ENCODE measurements at places on chromosomes 5 and 9.

DNA sequence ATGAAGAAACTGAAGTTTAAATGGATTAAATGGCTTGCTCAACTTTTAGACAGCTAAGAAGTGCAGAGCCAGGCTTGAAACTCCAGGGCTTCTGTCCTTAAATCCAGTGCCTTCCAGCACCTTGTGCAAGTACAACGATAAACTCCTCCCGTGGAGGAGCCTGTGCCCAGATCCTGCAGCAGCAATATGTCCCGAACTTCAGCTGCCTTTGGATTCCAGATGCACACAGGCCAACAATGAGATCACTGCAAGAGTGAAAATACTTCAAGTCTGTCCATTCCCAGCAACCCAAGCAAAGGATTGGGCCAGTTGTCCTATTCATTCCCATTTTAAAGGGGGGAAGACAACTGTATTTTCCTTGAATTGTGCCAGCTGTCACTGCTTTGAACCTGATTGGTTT lies 199.6 kb downstream of the CRB2 start:
- no peak for DNase-seq

GRCh38 chr5:150458802-150459557 lies 9.4 kb upstream of the RPS14 start:
- peak; percentile 95 for DNase-seq

DNA sequence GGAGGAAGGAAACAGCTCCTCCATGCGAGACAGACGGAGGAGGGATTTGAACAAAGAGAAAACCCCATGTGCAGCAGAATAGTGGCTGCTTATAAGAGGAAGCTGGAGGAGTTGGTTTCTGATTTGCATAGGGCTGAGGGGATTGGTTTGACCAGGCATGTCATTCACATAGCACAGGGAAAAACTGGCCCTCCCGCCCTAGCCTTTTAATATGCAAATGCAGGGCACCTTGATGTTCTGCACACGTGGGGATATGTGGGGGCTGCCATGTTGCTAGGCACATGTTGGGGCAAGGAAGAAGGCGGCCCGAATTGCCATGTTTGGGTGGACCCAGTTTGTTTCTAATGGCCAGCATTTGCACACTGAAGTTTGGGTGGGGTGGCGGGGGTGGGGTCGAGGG lies 42.2 kb downstream of the OSMR start:
- DNase-seq: peak; percentile 24

- DNase-seq: no peak
These were observed 49.1 kb upstream of the ANKRD55 start for GRCh38 chr5:56282216-56282615.

DNA sequence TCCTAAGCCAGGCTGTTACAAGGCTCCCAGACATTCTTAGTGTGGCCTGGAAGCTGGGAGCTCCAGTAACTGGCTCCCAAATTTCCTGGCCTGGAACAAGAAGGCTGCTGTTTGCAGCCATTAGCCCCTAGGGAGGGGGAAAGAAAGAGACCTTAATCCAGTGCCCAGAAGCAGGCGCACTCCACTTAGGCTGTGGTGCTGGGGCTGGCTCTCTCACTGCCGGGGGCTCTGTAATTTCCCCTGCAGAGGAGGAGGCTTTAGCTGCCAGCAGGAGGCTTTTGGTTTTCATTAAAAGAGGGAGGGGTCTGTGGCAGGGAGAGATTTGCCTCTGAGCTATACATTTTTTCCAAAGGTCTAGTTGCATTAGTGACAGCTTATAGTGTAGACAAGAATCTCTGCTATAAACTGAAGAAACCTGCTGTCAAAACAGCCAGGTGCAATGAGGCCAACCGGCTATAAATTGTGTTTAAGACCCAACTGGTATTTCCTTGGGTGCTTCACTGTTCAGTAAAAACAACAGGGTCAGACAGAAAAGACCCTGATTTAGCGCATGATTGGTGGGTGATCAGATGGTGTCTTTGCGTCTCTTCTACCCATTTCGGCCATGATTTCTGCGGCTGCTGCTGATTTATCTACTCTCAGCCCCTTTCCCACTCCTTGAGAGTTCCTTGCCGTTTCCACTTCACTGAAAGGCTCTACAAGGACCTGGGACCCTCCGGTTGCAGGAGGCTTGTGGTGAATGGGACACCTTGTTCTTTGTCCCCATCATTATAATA lies 254.6 kb downstream of the AOPEP start:
- peak; percentile 70 for DNase-seq

DNA sequence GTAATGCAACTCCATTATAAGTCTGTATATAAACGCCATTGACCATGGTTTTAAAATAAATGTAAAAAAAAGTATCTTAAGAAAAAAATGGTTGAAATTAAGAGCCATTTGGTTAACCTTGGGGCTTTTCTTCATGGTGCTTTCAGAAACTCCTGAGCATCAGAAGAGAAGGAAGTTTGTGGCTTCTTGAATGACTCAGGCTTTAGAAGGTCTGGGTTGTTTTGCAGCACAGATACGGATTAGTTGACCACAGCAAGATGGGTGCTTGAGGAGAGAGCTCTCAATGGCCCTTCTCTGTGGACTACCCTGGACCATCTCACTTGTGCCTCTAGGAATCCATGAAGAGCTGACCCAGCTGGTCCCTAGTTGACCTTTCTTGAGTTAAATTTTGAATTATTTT lies 189.5 kb downstream of the TMEM38B start:
- DNase-seq: no peak

DNA sequence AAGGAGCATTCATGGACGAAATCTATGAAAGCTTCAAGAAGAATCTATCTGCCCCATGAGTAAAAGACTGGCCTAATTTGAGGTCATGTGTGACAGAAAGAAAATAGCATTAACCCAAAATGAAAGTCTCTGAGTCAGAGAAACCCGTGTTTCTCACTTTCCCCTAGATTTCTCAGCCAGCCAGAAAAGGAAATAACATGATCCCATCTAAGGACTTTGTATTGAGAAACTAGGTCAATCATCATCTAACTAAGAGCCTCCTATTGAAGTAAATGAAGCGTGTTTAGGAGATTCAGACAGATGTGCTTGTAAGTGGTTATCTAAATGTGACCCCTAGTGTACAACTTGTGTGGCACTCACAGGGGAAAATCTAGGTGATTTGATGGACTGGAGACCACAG lies 77.3 kb upstream of the ZNF366 start:
- DNase-seq: no peak

DNA sequence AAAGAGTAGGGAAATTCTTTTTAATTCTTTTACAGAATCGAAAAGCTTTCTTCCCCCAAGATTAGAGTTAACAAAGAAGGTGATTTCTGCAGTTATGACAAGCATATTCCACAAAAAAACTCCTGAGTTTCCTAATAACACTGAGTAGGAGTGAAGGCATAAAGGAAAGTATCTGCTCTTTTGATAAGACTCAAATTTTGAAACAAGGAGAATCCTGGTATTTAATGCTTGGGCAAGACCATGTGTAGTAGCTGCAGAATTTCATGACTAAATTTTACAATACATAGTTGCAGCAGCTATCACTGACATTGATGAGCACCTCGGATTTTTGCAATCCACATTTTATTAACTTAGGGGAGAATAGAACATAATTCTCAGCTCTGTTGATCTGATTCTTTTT lies 92.6 kb downstream of the MARCHF3 start:
- no peak for DNase-seq

DNA sequence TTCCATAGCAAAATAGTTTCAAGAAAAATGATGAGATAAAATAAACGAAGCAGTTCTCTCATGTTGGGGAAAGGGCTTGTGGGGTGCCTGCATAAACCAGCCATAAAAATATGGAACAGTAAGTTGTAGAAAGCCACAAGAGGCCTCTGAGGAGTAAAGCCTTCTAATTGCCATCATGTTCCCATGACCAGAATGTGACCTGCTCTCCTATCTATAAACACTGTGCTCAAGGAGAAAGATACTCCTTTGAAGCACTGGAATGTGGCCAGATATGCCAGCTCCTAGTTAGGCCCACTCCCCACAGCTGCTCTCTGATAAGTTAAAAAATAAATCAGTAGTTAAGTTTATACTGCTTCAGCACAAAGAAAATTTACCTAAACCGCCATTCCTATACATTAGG lies 65.8 kb downstream of the SETX start:
- DNase-seq: no peak

- DNase-seq: no peak
These were observed 262.2 kb downstream of the EFNA5 start for GRCh38 chr5:107408564-107408963.

GRCh38 chr5:158619083-158619788 lies 480.5 kb downstream of the EBF1 start:
- DNase-seq: no peak

GRCh38 chr5:95916687-95917085 lies 45.0 kb downstream of the ELL2 start:
- no peak for DNase-seq

- no peak for DNase-seq
These were observed 55.1 kb downstream of the ASS1 start for GRCh38 chr9:130499804-130500263.

GRCh38 chr9:113192455-113192854 lies 28.6 kb downstream of the FKBP15 start:
- no peak for DNase-seq

DNA sequence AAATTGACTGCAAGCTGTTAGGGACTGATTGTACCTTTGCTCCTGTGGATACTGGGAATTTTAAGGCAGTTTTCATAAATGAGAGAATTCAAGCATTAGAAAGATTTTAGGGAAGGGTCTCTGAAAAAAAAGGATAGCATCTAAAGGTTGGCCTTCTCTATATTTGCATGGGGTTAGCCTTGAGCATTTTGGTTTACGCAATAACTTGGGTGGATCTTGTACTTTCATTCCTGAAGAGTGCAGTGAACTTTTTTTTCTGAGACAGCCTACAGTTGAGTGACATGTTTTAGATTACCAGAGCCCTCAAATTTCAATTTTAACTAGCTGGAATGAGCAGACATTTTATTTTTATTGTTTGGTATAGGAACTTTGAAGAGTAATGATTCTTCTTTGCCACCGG lies 91.6 kb upstream of the NR3C1 start:
- DNase-seq: no peak

DNA sequence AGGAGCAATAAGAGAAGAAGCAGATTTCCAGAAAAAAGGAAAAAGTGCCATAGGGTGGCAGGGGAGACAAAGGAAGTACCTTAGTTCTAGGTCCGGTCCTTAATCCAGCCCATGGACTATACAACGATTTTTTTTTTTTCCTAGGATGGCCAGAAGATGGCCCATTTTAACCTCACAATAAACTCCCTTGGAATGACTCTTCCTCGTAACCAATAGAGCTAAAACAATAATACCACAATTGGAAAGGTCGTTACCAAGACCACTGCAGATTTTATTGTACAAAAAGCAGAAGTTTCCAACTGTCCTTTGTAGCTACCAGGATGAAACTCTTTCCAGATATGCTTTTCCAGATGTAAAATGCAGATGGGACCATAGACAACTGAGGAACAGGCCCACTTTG lies 34.4 kb upstream of the SSBP2 start:
- DNase-seq: no peak

GRCh38 chr5:157306692-157307471 lies 41.0 kb downstream of the CYFIP2 start:
- no peak for DNase-seq

DNA sequence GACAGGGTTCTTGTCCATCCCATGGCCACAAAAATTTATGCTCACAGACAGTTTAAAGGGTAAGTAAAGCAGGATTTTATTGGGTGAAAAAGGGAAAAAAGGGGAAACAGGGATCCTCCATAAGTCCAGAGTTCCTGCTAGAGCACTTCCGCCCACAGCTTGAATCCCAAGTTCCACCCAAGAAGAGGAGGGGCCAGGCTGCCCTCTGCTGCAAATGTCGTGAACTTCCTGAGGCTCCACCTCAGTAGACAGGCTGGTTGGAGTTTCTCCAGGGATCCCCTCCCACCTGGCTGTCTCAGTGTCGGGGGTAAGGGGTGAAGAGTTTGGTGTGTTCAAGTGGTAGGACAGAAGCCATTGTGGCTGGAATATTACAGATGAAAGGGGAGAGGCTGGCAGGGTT lies 275.0 kb upstream of the SGCD start:
- DNase-seq: peak; percentile 13

DNA sequence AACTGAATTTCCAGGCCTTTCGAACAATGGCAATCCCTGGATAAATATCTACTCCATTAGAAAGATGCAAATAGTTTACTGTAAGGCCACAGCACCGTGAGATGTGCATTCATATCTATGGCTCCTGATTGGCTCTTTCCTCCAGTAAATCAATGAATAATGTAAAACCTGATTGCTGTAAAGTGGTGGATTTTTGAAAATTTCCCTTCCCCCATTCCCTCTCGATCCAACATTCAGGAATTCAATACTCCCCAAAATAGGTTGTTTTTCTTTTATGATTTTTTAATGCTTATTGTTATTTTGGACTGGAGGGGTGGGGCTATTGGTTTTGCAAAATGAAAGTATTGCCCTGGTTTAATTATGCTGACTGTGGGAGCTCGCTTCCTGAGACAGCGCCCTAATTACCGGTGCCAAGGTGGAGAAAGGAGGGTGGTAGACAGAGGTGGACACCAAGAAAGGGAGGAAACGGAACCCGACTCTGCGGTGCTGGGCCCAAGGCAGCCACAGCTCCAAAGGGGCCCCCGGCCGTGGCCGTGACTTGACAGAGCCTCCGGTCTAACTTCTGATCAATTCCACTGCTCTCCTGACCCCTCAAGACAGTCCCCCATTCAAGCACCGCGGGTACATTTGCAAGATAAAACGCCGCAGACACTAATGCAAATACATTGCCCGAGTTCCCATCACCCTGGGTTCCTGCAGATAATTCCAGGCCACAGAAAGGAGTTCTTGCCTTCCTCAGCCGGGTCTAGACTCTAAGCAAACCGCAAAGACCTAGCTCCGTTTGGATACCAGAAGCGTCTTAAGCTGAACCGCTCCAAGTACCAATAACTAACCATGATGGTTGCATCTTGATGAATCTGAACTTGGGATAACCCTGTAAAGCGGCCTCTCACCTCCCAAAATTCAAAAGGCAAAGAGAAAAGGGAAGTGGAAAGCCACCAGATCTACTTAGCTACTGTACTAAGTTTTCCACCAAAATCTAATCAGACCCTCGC lies 211.2 kb downstream of the MEF2C start:
- peak; percentile 88 for DNase-seq

- DNase-seq: no peak
These were observed 26.0 kb upstream of the SUSD3 start for GRCh38 chr9:93032545-93032944.

- DNase-seq: no peak
These were observed 141.5 kb downstream of the RMI1 start for GRCh38 chr9:84121991-84122523.

DNA sequence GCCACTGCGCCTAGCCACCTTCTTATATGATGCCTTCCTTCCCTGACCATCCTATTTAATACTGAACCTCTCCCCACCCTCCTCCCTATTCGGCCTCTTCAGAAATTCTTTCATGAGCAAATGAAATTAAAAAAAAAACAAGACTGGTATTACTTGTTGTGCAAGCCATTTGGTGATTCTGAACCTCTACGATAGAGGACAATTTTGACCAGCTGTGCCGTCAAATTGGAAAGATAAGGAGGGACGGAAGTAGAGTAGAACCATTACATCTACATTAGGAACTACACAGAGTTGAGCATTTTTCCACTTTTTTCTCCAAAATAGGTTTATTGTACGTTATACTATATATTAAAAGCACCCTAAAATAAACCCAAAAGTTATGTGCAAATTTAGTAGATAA lies 2.9 kb downstream of the DHX29 start:
- DNase-seq: no peak

- DNase-seq: no peak
These were observed 244.3 kb downstream of the FAM170A start for GRCh38 chr5:119873611-119874010.
